ENCODE measurements at places on chromosomes 5 and 9. TPM values are rescaled to one million over a fixed set of nuclear protein-coding genes. Genes with fewer than 3 reads are reported as not detected.

Gene DNAJA1
- total RNA-seq = 296 TPM

Gene PCAT7
- not detected for total RNA-seq

Gene FCN1
- 1.8 TPM for total RNA-seq

Gene ICE1
- total RNA-seq = 43.1 TPM

Gene TMEM232
- 39.9 TPM for total RNA-seq

Gene FAXDC2
- total RNA-seq = 4.6 TPM

Gene TEX48
- not detected for total RNA-seq

Gene KIF12
- 0.92 TPM for total RNA-seq

Gene LECT2
- total RNA-seq = not detected

Gene FOXI1
- not detected for total RNA-seq

Gene C8G
- total RNA-seq = not detected

Gene NTRK2
- total RNA-seq = 272 TPM

Gene PCDHGA3
- total RNA-seq = 7.2 TPM

Gene EQTN
- 1.4 TPM for total RNA-seq

Gene COL5A1
- total RNA-seq = 6.9 TPM

Gene LHX6
- total RNA-seq = 22.1 TPM

Gene CYLC2
- not detected for total RNA-seq

Gene KIF24
- 3.2 TPM for total RNA-seq

Gene GDA
- total RNA-seq = 19.1 TPM

Gene CNTFR
- 17.5 TPM for total RNA-seq

Gene CCNB1
- total RNA-seq = 38.5 TPM

Gene HINT1
- total RNA-seq = 220 TPM

Gene CENPK
- 12.0 TPM for total RNA-seq

Gene SARDH
- total RNA-seq = 4.2 TPM

Gene MRPL22
- 18.9 TPM for total RNA-seq

Gene ARID3C
- 0.69 TPM for total RNA-seq

Gene RASEF
- 1.4 TPM for total RNA-seq

Gene PCDHB2
- total RNA-seq = 12.7 TPM

Gene SAXO1
- total RNA-seq = not detected

Gene CDKN2B
- 0.92 TPM for total RNA-seq

Gene ZNF367
- total RNA-seq = 6.2 TPM

Gene PCDHA11
- total RNA-seq = 22.8 TPM

Gene TNFSF8
- 0.92 TPM for total RNA-seq

Gene DMRT2
- 0.23 TPM for total RNA-seq

Gene SPINK7
- not detected for total RNA-seq

Gene PCDHA12
- total RNA-seq = 7.4 TPM

Gene GPX8
- 4.2 TPM for total RNA-seq

Gene PDE8B
- total RNA-seq = 15.5 TPM

Gene CATSPER3
- 0.23 TPM for total RNA-seq

Gene SPINK6
- not detected for total RNA-seq

Gene CORO2A
- total RNA-seq = 7.6 TPM

Gene EGFLAM
- total RNA-seq = 5.8 TPM

Gene INSL6
- not detected for total RNA-seq

Gene ADAMTSL2
- 6.0 TPM for total RNA-seq

Gene PCSK1
- 19.1 TPM for total RNA-seq

Gene SURF1
- total RNA-seq = 17.8 TPM

Gene TRAF1
- 2.8 TPM for total RNA-seq

Gene RAB3C
- total RNA-seq = 230 TPM

Gene DND1
- 0.69 TPM for total RNA-seq
